Activated CD4-positive, alpha-beta T cell treated with anti-CD3 and anti-CD28 coated beads for 1 hour (primary cell): ENCODE measurements at places on chromosomes 1 and 21.

- DNase-seq = no peak
Observed at GRCh38 chr1:93471911-93472310, 24.0 kb downstream of the FNBP1L start.

DNA sequence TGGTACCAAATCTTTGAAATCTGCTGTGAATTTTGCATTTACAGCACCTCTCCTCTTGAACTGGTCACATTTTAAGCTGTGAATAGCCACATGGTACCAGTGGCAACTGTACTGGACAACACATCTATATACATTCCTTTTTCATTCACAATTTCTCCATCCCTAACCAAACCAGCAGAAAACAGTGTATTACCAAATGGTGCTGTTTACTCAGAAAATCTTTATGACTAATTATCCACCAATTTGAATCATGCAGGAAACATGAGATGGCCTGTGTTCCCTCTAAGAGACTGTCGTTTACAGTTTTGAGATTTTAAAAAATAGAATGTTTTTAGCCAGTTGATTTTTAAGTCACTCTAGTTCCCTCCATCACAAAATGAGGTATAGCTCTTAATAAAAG lies 17.6 kb upstream of the CCT8 start:
- no peak for DNase-seq

GRCh38 chr1:214261206-214262123 lies 19.5 kb upstream of the SMYD2 start:
- DNase-seq = peak; percentile 71

DNA sequence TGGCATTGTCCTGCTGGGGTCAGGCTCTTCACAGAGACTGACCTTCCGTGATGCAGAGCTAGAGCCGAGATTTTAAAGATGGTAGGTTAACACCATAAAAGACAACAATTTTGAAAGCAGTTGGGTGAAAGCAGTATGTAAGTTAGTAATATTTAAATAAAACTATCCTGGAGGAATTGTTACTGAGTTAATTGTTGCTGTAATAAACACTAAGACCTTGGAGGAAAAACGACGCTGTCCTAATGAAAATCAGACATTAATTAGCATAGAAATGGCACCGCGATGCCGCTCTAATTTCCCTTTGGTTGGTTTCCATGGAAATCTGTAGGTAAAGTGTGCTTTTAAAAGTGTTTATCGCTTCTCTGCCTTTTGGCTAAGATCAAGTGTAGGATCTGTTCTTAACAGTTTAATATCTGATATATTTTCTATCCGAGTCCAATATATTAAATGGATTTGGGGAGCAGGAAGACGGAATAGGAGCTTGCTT lies 745 bp upstream of the ANP32E start:
- no peak for DNase-seq

DNA sequence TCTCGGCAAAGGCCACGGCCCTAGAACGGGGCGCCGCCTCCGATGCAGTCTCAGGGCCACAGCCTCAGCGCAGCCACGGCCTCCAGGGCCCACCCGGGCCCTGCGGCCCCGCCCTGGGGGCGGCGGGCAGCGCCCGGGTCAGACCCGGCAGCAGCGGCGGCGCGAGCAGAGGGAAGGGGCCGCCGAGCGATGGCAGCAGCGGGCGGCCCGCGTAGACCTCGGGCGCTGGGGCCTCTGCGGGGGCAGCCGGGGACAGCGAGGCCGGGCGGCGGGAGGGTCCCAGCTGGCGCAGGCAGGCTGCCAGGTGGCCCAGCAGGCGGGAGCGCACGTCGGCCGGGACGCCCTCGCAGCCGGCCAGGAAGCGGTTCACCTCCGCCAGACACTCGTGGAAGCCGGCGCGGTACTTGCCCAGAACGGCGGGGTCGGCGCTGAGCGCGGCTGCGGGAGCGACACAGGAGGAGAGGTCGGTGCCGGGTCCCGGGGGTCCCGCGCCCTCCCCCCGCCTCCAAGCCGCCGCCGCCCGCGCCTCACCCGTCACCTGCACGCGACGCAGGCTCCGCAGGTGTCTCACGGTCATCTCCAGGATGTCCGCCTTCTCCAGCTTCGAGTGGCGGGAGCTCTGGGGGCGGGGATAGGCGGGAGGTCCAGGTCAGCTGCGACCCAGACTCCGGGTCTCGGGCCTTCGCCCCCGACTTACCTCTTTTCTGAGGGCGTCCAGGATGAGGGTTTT lies 737 bp downstream of the HES4 start:
- no peak for DNase-seq

- DNase-seq = no peak
Observed at GRCh38 chr1:118204648-118205047, 19.6 kb upstream of the SPAG17 start.

DNA sequence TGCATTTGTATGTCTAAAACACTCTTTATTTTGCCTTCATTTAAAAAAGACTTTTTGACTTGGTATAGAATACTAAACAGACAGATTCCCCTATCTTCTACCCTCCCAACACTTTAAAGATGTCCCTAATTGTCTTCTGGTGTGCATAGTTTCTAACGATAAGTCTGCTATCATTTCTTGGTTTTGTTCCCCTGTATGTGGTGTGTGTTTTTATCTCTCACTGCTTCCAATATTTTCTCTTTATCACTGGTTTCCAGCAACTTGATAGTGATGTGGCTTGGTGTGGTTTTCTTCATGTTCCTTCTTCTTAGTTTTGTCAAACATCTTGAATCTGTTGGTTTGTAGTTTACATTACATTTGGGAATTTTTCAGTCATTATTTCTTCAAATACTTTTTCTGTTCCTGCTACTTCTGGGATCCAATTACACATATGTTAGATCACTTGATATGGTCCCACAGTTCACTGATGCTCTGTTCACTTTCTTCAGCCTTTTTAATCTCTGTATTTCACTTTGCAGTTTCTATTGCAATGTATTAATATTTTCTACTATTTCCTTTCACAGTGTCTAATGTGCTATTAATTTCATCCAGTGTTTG lies 23.2 kb downstream of the F5 start:
- DNase-seq = no peak

GRCh38 chr1:119510046-119510445 lies 3.0 kb downstream of the HSD3B1 start:
- DNase-seq = no peak

DNA sequence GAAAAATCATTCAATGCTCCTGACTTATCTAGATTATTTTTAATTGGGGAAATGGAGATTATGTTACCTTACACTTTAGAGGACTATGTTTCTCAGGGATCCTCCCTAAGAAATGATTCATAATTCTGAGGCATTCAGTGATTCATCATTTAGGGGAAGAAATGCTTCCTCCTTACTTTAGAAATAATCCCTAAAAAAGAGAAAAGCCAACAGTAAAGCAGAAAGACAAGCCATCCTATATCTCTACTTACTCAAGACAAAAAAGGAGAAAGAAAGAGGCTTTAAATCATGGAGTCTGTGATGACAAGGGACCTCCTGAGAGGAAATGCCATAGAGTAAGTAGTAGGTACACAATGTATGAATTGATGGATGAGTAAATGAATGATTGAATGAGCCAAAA lies 137.0 kb downstream of the BRINP2 start:
- no peak for DNase-seq

DNA sequence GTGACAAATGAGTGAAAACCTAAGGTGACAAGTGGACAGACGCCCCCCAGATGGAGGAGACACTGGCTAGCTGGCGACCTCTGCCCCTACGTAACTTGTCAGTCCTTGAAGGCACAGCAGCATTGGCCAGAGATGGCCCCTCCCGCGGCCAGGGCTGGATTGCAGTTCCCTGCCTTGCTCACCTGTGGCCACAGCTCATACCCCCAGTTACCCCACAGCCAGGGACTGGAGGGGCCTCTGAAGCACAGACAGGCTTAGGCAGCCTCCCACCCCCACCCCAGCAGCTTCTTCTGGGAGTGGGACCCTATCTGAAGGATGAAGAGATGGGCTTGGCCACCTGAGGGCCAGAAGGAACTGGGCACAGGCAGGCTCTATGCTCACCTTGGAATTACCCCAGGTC lies 3.7 kb downstream of the HES3 start:
- DNase-seq = no peak

DNA sequence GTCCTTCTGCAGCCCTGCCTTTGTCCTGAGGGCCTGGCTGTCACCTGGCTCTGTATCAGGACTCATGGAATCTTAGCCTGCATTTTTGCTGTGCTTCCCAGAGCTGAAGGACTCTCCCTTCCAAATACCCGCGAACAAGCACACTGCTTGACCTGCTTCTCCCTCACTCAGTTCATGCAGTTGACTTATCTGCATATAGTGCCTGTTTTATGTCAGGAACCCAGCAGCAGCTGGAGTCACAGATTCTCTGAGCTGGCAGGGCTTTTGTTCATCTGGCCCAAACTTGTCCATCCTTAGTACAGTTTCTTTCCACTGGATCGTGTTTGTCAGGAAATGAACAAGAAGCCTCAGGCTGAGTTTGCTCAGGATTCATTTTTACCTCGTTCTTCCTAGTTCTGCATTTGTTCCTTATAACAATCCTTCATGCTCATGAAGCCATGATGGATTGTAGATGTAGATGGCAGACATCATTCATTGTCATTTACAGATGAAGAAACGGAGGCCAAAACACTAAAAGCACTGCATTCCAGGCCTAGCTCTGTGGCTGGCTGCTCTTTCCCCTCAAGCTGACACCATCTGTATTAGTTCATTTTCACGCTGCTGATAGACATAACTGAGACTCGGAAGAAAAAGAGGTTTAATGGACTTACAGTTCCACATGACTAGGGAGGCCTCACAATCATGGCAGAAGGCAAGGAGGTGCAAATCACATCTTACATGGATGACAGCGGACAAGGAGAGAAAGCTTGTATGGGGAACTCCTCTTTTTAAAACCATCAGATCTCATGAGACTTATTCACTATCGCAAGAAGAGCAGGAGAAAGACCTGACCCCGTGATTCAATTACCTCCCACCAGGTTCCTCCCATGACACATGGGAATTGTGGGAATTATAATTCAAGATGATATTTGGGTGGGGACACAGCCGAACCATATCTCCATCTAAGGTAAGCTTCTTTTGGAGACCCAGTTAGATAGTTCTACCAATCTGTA lies 150.9 kb downstream of the HIVEP3 start:
- DNase-seq = no peak

- no peak for DNase-seq
Observed at GRCh38 chr1:74933500-74933899, 200.5 kb downstream of the TYW3 start.

GRCh38 chr21:45450423-45451090 lies 45.6 kb downstream of the COL18A1 start:
- DNase-seq = no peak

- DNase-seq = no peak
Observed at GRCh38 chr1:196306421-196306820, 301.8 kb downstream of the KCNT2 start.

DNA sequence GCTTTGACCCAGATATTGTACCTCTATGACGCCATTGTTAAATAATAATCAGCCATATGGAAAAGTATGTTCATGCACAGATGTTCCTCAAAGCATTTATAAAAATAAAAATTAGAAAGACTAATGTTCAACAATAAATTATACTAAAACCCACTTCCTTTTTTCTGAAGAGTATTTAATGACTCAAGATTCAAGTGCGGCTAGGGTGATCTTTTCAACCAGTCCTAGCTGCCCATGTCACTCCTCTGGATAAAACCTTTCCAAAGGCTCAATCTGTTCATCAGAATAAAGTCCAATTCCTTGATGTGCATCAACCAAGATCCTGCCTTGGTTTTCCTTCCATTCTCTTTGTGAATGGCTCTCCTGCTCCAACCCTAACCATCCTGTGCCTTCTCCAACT lies 292.0 kb downstream of the VAV3 start:
- DNase-seq = no peak

GRCh38 chr1:54018635-54019034 lies 649 bp upstream of the LDLRAD1 start:
- no peak for DNase-seq

DNA sequence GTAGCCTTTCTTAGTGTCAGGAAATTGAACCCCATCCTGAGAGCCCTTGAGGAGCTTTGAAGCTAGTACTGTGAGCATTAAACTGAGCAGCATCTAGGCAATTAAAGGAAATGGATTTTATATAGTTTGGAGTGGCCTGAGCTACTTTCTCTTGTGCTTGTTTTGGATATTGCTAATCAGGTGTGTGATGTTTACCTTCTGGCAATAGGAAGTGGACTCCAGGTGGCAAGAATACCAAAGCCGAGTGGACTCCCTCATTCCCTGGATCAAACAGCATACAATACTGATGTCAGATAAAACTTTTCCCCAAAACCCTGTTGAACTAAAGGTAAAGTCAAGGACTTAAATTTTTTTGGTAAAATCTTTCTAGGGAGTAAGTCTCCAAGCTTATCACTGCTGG lies 79.4 kb downstream of the MACF1 start:
- no peak for DNase-seq

GRCh38 chr1:115677182-115677555 lies 35.4 kb downstream of the VANGL1 start:
- no peak for DNase-seq

DNA sequence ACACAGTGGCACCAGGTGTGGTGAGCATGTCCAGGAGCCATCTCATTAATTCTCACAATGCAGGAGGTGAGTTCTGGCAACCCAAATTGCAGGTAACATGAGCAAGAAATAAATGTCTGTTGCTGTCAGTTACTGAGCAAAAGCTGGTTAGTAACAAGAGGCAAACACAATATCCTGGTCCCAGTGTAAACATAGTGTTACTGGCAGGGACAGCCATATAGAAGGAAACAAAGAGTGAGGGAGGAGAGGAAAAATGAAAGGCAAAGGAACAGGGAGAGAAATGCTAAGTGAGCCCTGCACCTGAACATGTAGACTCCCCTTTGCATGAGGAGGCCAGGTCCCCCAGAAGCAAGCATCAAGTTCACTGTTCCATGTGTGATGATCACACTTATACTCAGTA lies 203.6 kb downstream of the TRABD2B start:
- no peak for DNase-seq

DNA sequence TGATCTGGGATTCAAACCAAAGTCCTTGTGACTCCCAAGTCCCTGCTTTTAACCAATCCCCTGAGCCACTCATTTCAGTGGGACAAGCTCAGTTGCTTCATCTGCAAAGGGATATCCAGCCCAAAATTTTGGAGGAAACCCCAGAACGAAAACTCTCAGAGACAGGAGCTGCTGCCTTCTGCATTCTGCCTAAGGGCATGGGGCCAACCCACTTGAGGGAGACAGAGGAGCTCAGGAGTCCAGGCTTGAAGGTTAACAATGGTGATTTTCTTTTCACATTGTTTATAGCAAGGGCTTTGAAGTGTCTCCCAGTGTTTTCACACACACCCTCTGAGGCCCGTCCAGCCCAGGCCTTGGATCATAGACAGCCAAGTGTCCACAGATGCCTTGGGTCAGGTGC lies 148.1 kb upstream of the CTTNBP2NL start:
- no peak for DNase-seq

DNA sequence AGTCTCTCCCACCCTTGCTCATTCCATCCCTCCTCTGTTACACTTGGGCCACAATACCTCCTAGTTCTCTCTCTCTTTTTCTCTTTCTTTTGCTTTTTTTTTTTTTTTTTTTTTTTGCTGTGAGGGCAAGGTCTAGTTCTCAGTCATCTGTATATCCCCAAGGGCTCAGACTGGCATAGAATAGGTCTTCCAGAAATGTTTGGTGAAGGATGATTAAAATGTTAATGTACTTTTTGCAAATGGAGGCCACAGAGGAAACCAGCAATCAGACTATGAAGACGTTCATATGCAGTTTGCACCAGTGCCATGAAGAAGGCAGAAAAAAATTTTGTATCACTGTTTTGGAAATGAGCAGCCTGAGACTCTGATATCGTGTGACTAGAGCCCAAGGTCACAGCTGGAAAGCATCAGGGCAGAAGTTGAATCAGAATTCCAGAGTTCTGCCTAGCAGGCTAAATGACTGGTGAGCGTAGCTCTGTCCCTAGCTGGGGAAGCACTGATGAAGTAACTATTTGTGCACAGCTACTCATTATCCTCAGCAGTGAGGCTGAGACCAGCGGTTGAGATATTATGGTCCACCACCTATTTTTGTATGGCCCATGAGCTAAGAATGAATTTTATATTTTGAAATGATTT lies 186.5 kb downstream of the TGFBR3 start:
- no peak for DNase-seq
